ENCODE measurements at places on chromosomes 12 and 14.

GRCh38 chr14:53384073-53384472 is 230.9 kb upstream of the DDHD1 start:
- DNase-seq = no peak

GRCh38 chr12:80374615-80375014 is 69.4 kb upstream of the PTPRQ start:
- DNase-seq = no peak

- DNase-seq = no peak
These were observed 155.3 kb downstream of the PDE3A start for GRCh38 chr12:20523658-20524057.

DNA sequence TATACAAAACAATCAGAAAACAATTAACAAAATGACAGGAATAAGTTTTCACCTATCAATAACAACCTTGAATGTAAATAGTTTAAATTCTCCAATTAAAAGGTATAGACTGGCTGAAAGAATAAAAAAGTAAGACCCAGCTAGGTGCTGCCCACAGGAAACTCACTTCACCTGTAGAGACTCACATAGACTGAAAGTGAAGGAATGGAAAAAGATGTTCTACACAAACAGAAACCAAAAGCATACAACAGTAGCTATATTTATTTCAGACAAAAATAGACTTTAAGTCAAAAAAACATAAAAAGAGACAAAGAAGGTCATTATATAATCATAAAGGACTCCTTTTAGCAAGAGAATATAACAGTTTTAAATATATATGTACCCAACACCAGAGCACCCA is 152.4 kb upstream of the PWP1 start:
- DNase-seq = no peak

- no peak for DNase-seq
These were observed 47.4 kb upstream of the ELK3 start for GRCh38 chr12:96146747-96147146.

- DNase-seq = no peak
These were observed 64.1 kb downstream of the NCOR2 start for GRCh38 chr12:124503305-124503704.

DNA sequence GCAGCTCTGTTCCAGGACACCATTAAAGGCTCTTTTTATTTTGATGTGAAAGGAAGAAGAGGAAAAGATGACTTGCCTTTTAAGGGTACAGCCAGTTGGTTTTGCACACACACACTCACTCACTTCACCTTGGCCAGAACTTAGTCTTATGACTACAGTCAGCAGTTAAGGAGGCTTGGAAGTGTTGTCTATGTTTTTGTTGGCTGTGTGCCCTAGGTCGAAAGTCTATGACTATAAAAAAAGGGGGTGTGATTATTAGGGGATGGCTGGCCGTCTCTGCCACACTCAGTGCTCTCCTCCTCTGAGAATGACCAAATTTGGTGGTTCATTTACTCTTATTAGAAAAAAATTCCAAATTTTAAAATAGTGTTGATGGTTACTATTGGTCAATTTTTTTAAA is 139.5 kb upstream of the OTX2 start:
- no peak for DNase-seq

DNA sequence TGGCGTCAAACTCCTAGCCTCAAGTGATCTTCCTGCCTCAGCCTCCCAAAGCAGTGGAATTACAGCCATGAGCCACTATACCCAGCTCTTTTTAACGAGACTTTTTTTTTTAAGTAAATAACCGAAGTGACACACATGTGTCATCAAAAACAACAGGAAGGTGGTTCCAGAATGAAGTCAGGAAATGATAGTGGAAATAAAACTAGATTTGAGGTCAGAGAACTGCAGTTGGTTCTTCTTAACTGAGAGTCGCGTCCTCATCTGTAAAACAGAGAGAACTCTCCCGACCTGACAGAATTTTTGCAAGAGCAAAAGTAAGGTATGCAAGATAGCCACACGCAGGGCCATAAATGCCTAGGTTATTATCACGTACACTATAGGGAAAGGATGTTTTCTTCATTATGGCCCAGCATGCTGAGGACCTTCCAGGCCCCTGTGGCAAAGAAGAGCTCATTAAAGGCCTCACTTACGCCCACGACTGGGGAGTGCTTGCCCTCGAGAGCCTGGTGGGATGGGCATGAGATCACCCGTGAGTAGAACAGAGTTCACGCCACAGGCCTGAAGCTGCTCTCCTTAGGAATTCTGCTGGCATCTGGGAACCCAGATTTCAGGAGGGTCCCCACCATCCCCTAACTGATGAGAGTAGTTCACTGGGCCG is 67.2 kb downstream of the SCARB1 start:
- no peak for DNase-seq

GRCh38 chr12:113818833-113819232 is 147.3 kb downstream of the RBM19 start:
- no peak for DNase-seq

DNA sequence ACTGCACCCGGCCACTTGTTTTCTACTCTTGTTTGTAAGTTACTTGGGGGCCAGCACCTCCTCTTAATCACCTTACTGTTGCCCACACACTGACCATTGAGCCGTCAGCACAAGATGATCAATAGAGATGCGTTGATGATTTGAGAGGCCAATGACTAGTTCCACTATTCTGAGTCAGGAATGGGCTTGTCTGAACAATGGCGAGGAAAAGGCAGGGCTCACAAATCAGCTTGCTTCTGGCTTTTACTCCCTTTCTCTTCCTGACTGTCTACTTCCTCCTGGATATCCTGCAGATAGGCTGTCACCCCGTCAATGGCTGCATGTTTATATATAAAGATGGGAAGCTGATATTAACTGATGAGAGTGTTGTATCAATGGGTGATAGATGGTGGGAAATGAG is 29.1 kb upstream of the HDAC7 start:
- DNase-seq = no peak

DNA sequence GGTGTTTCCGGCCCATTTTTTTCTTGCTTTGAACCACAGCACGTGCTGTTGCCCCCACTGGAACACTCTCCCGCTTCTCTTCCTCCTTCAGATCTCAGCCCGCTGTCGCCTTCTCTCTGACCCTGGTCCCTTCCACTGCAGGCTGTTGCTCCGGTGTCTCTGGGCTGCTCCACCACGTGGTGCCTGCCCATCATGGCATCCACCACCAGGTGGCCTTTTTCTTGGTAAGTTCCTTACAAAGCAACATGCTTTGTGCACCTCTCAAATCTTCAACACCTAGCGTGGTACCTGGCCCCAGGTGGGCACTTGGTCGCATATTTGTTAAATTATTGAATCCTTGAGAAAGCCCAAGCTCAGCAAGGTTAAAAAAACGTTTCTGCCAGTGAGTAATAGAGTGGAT is 19.1 kb downstream of the TUNAR start:
- DNase-seq = no peak

DNA sequence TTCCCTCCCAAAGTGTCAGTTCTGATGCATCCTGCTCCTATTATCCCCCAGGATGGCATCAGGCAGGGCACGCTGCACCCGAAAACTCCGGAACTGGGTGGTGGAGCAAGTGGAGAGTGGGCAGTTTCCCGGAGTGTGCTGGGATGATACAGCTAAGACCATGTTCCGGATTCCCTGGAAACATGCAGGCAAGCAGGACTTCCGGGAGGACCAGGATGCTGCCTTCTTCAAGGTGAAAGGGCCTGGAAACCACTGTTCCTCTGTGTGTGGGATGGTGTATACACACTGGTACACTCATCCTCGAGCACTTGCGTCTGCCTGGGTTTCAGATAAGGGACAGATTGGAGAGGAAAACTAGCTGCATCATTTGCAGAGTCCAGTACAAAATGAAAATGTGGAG is 1.0 kb downstream of the IRF9 start:
- DNase-seq = no peak

DNA sequence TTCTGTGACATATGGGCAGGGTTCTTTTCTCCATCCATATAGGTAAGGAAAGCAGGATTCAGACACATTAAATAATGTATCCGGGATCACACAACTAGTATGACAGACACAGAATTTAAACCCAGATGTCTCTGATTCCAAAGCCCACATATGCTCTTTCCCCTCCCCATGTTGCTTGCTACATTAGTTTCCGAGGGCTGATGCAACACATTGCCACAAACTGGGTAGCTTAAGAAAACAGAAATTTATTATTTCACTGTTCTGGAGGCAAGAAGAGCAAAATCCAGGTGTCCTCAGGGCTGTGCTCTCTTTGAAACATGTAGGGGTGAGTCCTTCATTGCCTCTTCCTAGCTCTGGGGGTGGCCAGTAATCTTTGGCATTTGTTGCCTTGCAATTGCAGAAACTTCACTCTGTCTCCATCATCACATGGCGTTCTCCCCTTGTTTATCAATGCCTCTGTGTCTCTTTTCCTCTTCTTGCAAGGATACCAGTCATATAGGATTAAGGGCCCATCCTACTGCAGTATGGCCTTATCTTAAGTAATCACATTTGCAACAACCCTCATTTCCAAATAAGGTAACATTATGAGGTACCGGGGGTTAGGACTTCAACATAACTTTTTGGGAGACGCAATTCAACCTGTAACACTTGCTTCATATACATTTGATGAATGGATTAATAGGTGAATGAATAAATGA is 83.0 kb upstream of the CCND2 start:
- DNase-seq = no peak

DNA sequence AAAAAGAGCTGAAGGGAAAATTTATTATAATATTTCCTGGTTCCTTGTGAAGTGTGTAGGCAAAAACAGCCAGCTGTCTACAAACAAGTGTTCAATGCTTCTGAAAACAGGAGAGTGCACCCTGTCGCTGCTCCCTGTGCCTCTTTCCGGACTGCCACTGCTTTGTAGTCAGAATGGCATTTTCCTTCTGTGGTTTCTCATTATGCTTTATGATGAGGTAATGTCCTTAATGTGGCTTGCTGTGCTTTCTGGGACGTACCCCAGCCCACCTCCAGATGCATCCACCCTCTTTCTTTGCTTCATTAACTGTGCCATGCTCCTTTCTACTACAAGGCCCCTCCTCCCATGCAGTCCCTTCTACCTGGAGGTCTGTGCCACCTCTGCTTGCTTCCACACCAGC is 148.1 kb downstream of the SYT1 start:
- no peak for DNase-seq

- DNase-seq = no peak
These were observed 1.8 kb downstream of the TRPV4 start for GRCh38 chr12:109831365-109831764.

DNA sequence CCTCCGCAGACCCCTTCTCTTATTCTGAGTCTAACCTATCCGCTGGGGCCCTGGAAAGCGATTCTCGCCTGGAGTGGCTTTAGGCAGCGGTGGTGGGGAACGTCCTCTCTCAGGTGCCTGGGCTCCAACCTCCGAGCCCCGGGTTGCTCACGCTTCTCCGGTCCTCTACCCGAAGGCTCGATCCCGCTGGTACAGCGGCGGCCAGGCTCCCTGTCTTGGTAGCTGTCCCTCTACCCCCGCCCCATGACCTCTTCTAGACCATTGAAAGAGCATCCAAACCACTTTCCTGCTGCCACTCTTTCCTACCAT is 505 bp upstream of the HEBP1 start:
- DNase-seq = peak; percentile 46

DNA sequence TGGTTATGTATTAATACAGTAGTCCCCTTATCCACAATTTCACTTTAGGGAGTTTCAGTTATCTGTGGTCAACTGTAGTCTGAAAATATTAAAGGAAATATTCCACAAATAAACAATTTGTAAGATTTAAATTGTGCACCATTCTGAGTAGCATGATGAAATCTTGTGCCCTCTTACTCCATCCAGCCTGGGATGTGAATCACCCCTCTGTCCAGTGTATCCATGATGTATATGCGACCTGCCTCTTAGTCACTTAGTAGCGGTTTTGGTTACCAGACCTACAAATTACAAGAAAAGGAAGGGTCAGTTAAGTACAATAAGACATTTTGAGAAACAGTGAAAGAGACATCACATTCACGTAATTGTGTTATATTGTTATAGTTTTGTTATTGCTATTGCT is 39.9 kb upstream of the MDGA2 start:
- no peak for DNase-seq

- DNase-seq = no peak
These were observed 18.8 kb upstream of the NR4A1 start for GRCh38 chr12:52032446-52032803.

GRCh38 chr12:102144221-102144620 is 24.2 kb downstream of the PARPBP start:
- no peak for DNase-seq

DNA sequence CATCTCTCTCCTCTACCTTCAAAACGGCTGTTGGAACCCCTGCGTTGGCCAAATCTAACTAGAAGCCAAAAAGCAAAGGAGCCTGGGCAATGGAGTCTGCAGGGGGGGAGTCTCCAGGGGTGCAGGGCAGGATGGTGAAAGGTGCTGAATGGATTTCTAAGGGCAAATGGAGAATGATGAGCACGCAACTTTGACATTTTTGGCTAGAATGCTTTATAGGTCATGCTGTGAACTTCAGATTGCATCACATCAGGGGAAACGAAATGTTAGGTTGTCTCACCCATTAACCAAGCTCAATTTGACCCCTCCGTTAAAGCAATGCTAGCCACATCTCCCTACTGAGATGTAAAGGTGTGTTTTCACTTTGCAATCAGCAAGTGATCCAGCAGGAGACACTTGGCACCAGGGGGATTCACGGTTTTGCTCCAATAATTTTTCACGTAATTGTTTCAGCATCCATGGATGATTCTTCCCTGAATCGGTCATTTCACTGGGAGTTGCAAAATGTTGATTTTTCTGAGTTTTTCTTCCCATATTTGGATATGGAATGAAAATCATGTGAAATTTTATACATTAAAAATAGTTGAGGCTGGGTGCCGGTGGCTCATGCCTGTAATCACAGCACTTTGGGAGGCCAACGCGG is 78.0 kb upstream of the MDM1 start:
- DNase-seq = no peak

DNA sequence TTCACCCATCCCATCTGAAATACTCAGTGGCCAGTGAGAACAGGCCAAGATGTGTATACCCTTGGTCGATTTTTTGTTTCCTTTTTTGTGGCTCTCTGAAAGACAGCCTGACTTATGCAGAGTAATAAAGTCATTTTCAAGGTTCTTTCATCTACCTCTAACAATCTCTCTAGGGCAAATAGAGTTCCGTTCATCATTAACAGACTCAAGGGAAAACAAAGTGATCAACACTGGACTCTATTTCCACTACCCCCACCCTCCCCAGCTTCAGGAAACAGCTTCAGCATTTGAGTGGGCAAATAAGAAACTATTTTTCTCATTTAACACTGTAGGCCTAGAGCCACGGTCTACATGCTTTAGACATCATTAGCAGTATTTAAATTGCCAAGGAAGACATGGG is 15.9 kb downstream of the PRKAB1 start:
- DNase-seq = no peak

GRCh38 chr14:31692376-31692781 is 131.2 kb downstream of the NUBPL start:
- DNase-seq = peak; percentile 28

DNA sequence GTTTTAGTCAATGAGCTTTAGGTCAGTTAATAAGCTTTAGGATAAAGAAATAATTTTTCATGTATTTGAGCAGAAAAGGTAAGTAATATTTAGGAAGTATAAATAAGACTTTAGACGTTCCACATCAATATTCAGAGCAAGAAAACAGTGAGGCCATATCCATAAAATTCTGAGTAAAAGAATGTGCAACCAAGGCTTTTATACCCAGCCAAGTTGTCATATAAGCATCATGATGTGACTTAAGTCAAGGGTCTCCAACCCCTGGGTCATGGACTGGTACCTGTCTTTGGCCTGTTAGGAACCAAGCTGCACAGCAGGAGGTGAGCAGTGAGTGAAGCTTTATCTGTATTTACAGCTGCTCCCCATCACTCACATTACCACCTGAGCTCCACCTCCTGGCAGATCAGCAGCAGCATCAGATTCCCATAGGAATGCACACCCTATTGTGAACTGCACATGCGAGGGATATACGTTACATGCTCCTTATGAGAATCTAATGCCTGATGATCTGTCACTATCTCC is 74.1 kb downstream of the ZNF664 start:
- DNase-seq = no peak

- DNase-seq = peak; percentile 16
These were observed 45.8 kb upstream of the IQSEC3 start for GRCh38 chr12:20757-21156.
